Activated T-cell treated with anti-CD3 and anti-CD28 coated beads for 48 hours (primary cell): ENCODE measurements at places on chromosomes 3 and 15.

- DNase-seq: no peak
Measured at GRCh38 chr15:42858999-42859789, 61.4 kb downstream of the TTBK2 start.

DNA sequence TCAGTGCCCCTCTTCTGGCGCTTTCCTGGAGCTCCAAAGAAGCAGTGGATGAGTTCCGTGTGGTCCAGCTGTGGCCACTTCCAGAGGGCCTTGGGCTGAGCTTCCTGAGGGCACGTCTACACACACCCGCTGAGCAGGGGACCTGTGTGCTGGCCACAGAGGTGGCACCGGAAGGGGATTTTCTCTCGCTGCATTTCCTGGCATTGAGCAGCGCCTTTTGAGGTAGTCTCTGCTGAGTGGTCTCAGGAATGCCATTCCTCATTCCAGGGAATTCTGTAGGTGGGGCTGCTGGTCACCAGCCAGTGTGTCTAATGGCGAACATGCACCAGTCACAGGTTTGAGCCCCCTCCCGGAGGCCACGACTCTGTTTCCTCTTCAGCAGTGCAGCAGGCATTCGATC is 48.1 kb downstream of the AMOTL2 start:
- DNase-seq: no peak

GRCh38 chr3:23096041-23096440 is 107.1 kb upstream of the UBE2E2 start:
- DNase-seq: no peak

- DNase-seq: no peak
Measured at GRCh38 chr3:172203522-172204258, 164.3 kb downstream of the FNDC3B start.

DNA sequence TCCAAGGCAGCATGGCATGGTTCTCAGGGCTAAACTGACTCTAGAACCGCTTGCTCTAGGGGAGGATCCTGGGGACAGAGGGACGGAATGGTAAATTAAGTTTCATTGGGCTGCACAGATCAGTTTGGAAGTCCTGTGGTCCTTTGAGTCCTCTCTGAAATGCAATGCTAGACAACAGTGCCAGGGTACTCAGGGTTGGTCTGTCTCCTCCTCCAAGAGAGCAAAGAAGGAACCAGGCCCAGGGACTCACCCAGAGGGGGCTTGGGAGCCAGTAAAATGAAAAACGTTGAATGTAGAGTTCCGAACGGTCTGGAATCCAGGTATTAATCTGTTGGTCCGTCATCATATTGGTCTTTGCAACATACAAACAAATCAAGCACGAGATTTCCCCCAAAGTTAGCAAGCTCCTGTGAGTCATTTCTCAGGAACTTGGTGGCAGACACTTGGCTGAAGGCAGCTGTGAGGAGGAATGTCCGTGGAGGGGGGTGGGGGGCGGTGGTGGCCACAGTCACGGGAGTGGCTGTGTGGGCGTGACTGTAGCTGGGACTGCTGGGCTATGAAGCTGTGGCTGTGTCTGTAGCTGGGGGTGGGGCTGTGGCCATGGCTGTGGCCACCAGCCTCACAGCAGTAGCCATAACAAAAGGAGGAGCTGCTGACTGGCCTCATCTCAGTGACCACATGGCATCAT is 361.0 kb downstream of the SHQ1 start:
- DNase-seq: peak; percentile 73

GRCh38 chr15:90685591-90686434 is 31.3 kb upstream of the BLM start:
- no peak for DNase-seq

DNA sequence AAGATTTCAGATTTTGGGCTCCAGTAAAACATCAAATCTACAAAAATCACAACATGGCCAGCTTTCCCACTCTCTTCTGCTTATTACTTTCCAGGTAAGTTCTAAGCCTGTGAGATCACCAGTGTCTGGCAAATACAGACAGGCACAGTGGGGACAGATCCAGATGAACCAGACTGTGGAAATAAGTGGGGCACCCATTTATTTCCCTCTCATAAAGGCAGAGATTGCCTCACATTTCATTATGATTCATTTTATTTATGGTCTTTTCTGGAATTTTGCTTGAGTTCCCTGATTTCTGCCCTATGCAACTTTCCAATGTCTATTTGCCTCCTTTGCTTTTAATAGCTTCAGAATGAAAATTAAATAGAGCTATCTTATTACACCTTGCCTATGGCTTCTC is 66.8 kb downstream of the GREM1 start:
- no peak for DNase-seq

GRCh38 chr3:46024131-46024530 is 3.2 kb downstream of the XCR1 start:
- no peak for DNase-seq

DNA sequence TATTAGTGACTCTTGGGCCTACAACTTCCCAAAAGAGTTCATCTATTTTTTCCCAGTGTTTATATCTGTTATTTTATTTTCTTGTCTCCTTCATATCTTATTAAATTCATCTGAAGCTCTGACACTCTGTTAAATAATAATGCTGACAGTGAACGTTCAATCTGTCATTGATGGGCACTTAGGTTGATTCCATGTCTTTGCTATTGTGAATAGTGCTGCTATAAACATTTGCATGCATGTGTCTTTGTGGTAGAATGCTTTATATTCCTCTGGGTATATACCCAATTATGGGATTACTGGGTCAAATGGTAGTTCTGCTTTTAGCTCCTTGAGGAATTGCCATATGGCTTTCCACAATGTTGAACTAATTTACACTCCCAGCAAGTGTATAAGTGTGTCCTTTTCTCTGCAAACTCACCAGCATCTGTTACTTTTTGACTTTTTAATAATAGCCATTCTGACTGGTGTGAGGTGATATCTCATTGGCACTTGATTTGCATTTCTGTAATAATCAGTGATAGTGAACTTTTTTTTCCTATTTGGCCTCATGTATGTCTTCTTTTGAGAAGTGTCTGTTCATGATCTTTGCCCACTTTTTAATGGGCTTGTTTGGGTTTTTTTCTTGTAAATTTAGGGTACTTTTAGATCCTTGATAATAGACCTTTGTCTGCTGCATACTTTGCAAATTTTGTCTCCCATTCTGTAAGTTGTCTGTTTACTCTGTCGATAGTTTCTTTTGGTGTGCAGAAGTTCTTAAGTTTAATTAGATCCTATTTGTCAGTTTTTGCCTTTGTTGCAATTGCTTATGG is 122.5 kb downstream of the LEKR1 start:
- no peak for DNase-seq

- no peak for DNase-seq
Measured at GRCh38 chr3:71926262-71926600, 141.3 kb upstream of the PROK2 start.

GRCh38 chr15:63188926-63189871 is at the start of gene RAB8B:
RAB8B (plus strand) TSS chr15:63189606; CDS start chr15:63189625, 19 bp downstream.
- DNase-seq: peak; percentile 99

DNA sequence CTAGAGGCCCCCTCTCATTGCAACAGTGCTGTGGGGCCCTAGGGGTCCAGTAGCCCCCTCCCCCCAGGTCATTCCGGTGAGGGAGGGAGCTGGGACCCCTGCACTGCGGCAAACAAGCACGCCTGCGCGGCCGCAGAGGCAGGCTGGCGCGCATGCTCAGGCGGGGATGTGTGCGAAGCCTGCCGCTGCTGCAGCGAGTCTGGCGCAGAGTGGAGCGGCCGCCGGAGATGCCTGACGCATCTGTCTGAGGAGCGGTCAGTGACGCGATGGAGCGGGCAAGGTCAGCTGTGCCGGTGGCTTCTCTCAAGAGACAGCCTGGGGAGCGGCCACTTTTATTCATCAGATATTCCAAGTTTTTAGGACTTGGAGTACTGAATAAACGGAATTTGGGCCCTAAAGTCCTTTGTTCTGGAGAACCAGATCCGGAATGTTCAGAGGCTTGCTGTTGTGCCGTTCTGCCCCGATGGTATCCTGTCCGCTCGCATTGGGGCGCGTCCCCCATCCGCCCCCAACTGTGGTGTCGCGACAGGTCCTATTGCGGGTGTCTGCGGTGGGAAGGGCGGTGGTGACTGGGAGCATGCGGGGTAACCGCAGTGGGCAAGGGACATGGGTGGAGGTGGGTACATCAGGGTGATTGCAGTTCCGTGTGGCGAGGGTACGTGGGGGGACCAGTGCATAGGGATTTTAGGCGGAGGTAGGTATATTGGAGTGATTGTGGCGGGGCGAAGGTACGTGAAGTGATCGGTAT is at the start of the genes SNRPN and SNURF:
Gene SNRPN, plus strand, starts transcription at position 205 of the 748 bp plus-strand sequence. CDS start 19,467 bp downstream, outside the sequence.
Gene SNURF, plus strand, starts transcription at position 205 of the 748 bp plus-strand sequence. Its CDS starts 62 bp downstream, at position 267.
- peak; percentile 57 for DNase-seq

GRCh38 chr3:106379251-106379750 is 510.5 kb upstream of the CBLB start:
- no peak for DNase-seq

- DNase-seq: no peak
Measured at GRCh38 chr15:59598461-59598860, 13.1 kb upstream of the GCNT3 start.

- no peak for DNase-seq
Measured at GRCh38 chr3:148360051-148360450, 337.7 kb upstream of the AGTR1 start.

- no peak for DNase-seq
Measured at GRCh38 chr3:45084820-45085816, 59.0 kb downstream of the CLEC3B start.

DNA sequence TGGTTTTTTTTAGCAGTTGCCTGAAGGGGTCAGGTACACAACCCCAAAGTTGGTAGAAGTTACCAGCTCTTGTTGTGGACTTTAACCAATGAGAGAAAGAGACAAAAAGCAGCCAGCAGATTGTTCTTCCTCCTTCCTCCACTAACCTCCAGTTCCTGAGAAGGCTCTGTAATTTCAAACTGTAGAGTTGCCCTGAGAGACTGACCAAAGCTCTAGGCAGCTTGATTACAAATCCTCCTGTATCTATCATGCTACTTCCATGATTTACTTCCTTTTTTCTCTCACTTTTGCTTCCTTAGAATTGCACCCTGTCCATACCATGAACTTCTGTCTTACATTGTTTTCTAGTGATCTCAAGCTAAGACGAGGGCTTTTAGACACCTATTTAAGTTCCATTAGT is 29.2 kb downstream of the NSUN3 start:
- no peak for DNase-seq

GRCh38 chr15:73593304-73594074 is 39.7 kb downstream of the NPTN start:
- DNase-seq: no peak

GRCh38 chr15:34214135-34214534 is 4.2 kb upstream of the KATNBL1 start:
- DNase-seq: no peak

DNA sequence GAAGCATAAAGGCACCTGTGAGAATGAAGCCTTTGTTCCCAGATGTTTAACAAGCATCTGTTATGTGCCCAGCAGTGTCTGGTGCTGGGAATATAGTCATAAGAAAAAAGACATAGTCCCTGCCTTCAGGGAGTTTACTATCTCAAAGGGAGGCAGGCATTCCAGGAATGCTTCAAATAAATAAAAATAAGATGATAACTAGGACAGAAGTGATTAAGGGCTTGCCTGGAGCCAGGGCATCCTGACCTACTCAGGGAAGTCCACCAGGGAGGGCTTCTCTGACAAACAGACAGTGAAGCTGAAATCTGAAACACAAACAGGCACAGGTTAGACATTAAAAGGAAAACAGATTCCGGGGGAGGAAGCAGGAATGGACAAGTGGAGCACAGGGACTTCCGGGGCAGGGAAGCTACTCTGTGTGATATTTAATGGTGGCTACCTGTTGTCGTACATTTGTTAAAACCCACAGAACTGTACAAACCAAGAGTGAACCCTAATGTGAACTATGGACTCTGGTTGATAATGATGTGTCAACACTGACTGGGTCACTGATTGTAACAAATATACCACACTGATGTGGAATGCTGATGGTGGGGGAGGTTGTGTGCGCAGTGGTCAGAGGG is 53.3 kb downstream of the ITGB5 start:
- no peak for DNase-seq

DNA sequence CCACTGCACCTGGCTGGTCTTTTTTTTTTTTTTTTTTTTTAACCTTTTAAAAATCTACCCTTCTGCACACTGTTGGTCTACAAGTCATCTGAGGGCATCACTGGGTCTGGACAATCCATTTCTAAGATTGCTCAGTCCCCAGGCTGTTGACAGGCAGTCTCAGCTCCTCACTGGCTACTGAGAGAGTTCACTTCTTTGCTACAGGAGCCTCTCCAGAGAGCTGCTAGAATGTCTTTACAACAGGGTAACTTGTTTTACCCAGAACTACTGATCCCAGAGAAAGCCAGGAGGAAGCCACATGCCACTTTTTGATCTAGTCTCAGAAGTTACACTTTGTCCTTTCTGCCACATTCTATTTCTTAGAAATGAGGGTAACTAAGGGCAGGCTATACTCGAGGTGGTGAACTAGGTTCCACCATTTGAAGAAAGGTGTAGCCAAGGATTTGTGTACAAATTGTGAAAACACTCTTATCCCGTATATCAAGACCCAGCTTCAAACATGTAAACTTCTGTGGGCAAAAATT is 5.7 kb upstream of the CCNB2 start:
- no peak for DNase-seq

DNA sequence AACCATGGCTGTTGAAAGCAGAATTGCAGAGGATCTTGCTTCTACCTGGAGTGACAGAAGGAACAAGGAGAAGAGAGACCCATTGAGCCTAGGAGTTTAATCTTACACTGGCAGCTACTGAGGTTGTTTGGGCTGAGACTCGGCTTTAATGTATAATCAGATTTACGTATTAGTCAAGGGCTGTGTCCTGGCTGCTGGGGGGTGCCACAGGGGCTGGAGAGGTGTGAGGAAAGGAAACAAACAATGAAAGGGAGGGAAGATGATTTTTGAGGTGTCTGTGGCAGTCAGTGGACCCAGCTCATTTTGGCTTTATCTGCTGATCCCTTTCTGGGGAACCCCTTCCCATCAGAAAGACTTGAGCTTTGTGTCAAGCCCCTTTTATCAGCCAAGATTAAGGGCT is 95.7 kb downstream of the PRICKLE2 start:
- DNase-seq: no peak

GRCh38 chr3:10352146-10352911 is 31.4 kb upstream of the SEC13 start:
- no peak for DNase-seq

DNA sequence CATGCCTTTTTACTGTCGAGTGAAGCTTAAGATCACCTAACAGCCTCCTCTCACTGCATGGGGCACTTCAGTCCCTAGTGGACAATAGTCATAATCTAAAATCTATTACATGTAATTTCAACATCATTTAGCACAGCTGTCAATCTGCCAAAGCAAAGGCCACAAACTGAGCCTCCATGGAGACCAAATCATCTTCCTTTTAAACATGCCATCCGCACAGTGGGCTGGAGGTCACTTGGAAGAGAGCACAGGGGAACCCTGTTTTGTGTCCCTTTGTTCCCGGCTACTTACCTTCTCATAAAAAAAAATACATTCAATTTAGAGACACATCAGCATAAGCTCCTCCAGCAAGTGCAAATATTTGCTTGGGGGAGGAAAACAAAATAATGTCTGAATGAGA is 167.3 kb downstream of the SQOR start:
- no peak for DNase-seq
